Caco-2 (cell line): ENCODE measurements at places on chromosomes 7 and 10.

- peak; percentile 57 for DNase-seq
- 0 out of 2 replicates have a peak, but pooled peaks cover 3% of the 10 kb centered on the region for H3K4me1 ChIP-seq
- H3K36me3 ChIP-seq, result no peaks in the 10 kb centered on the region
- H3K27me3 ChIP-seq, result no peaks in the 10 kb centered on the region
These were observed 247.3 kb downstream of the SEMA3A start for GRCh38 chr7:83947260-83947659.

- H3K27ac ChIP-seq, result no peak overlapping the region
- no peak overlapping the region for H3K4me3 ChIP-seq
- H3K27me3 ChIP-seq, result no peaks in the 10 kb centered on the region
- no peaks in the 10 kb centered on the region for H3K4me1 ChIP-seq
These were observed 55.7 kb upstream of the CDK14 start for GRCh38 chr7:90540406-90540805.

DNA sequence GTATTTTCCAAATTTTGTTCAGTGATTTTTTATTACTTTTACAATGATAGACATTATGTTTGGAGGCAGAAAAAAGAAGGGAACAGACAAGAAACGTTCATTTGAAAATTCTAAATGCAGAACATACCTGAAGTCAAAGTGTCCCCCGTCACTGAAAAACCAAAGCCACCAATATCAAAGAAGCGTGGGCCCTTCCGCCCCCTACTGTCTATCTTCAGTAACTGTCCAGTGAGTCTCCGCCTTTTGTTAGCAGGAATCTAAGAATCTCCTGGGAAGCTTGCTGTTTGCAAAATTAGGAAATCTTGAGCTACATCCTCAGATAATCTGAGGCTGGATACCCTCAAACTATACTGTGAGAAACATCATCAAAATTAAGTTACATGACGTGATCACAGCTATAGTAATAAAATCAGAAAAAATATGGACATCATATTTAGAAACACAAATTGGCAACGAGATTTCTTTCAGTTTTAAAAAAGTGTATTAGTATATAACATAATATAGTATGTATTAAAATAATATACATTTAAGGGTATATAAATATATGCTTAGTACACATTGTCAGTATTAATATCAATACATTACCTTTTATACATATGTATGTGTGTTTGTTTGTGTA lies 169.3 kb upstream of the AKR1E2 start:
- no peaks in the 10 kb centered on the region; the same call in 1 of the 2 replicates for H3K27me3 ChIP-seq
- no peaks in the 10 kb centered on the region for H3K36me3 ChIP-seq
- H3K27ac ChIP-seq, result no peak overlapping the region
- DNase-seq, result peak; percentile 53
- H3K4me1 ChIP-seq, result peaks cover 2% of the 10 kb centered on the region
- H3K4me3 ChIP-seq, result no peak overlapping the region

DNA sequence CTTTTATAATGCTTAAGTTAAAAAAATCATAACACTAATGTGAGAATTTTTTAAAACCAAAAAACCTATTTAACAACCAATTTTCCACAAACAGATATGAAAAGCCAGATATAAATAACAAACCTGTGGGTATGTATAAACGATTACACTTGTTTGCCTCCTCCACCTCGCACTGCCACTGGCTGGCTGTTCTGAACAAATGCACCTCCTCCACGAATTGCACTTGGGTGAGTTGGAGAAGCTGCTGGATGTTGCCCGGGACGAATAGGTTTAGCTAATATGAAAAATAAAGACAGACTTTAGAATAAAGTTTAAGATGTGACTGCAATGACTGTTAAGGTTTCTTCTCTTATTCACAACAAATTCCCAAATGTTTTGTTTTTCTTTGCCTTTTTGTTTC lies 40.8 kb downstream of the KIF5B start:
- DNase-seq, result no peak
- no peaks in the 10 kb centered on the region for H3K4me1 ChIP-seq
- H3K27me3 ChIP-seq, result no peaks in the 10 kb centered on the region
- peaks cover 10% of the 10 kb centered on the region for H3K36me3 ChIP-seq
- no peak overlapping the region for H3K4me3 ChIP-seq
